ENCODE measurements at places on chromosomes 6 and 20. TPM values are rescaled to one million over a fixed set of nuclear protein-coding genes. Genes with fewer than 3 reads are reported as not detected.

DNA sequence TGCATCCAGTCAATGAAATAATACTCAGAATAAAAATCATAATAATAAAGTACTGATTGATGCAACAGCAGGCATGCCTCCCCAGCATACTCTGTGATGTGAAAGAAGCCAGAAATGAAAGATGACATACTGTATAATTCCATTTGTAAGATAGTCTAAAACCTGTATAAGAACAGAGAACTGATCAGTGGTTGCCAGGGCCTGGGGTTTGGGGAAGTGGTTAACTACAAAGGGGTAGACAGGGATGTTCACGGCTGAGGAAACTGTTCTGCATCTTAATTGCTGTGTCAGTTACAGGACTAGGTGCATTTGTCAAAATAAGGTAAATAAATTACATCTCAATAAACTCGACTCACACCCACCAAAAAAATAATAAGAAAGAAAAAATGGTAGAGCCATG is 81.3 kb upstream of the BMP2 start:
- no peak for DNase-seq

DNA sequence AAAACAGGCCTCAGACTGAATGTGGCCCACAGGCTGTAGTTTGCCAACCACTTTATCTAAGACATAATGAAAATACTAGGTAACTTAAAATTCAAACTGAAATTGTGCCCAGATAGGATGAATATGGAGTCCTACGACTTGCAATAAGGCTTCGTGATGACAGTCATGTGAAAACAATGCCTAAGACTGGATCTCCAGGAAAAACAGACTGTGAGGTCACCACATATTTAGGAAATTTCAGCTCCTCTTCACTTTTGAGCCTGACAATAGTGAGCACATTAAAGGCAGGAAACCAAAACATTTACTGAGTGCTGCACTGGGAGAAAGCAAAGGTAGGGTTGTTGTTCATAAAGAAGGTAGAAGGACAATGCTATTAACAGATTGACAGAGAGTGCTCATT is 50.0 kb downstream of the RTN4IP1 start:
- no peak for DNase-seq

DNA sequence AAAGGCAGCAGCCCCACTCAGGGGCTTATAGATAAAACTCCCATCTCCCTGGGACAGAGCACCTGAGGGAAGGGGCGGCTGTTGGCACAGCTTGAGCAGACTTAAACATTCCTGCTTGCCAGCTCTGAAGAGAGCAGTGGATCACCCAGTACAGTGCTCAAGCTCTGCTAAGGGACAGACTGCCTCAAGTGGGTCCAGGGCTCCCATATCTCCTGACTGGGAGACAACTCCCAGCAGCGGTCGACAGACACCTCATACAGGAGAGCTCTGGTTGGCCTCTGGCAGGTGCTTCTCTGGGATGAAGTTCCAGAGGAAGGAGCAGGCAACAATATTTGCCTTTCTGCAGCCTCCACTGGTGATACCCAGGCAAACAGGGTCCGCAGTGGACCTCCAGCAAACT is 810.1 kb downstream of the EYS start:
- DNase-seq: no peak

- no peak for DNase-seq
Measured at GRCh38 chr6:154001494-154002285, 37.4 kb upstream of the OPRM1 start.

GRCh38 chr20:62241506-62241905 is 3.2 kb downstream of the OSBPL2 start:
- DNase-seq: no peak

Gene REPS1
- total RNA-seq: 50.4 TPM

Gene PLN
- total RNA-seq: not detected
